ENCODE measurements at places on chromosomes 12 and 14.

GRCh38 chr12:76270657-76271358, 77.4 kb downstream of the BBS10 start:
- DNase-seq = no peak

- DNase-seq = no peak
These were observed 29.8 kb downstream of the GPATCH2L start for GRCh38 chr14:76181546-76181945.

DNA sequence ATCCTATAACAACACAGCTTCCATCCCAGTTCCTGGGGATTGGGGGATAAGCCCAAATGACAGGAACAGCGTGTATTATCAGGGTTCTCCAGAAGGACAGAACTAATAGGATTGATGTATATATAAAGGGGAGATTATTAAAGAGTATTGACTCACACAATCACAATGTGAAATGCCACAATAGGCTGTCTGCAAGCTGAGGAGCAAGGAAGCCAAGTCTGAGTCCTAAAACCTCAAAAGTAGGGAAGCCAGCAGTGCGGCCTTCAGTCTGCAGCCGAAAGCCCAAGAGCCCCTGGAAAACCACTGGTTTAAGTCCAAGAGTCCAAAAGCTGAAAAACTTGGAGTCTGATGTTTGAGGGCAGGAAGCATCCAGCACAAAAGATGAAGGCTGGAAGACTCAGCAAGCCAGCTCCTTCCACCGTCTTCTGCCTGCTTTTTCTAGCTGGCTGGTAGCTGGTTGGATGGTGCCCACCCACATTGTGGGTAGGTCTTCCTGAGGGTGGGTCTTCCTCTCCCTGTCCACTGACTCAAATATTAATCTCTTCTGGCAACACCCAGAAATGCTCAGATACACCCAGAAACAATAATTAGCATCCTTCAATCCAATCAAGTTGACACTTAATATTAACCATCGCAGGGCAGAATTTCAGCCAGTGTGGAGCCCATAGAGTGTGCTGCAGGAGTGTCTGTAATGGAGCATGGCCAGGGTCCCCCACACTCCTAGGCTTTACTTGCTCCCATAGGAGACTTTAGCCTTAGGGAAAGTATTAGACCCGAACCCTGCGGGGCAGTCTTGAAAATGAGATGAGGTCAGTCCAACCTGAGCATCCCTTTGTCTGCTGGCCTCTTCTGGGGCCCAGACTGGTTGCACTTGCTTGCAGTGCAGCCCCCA, 111.1 kb downstream of the SINHCAF start:
- no peak for DNase-seq

DNA sequence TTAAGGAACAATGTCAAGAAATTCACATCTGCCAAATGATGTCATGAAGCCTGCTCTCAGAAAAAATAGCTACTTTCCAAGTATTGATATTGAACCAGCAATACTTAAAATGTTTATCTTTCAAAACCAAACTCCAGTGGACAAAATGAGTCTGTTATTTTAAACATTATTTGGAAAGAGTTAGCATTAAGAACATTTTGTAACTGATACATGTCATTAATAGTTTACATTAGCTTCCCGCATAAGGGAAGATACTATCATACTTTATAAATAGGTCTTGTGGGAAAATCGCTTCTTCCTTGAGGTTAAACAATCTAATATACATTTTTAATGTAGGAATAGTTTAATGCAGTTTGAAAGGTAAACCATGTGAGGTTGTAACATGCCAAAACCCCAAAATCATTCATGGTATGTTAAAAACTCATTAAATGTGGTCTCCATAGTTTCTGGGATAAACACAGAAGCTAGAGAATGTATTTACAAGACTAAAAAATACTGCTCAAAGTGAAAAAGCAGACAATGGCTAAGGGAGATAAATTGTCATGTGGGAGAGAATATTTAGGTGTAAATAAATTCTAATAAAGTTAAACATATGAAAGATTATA, 73.4 kb upstream of the ATP2B1 start:
- DNase-seq = no peak

DNA sequence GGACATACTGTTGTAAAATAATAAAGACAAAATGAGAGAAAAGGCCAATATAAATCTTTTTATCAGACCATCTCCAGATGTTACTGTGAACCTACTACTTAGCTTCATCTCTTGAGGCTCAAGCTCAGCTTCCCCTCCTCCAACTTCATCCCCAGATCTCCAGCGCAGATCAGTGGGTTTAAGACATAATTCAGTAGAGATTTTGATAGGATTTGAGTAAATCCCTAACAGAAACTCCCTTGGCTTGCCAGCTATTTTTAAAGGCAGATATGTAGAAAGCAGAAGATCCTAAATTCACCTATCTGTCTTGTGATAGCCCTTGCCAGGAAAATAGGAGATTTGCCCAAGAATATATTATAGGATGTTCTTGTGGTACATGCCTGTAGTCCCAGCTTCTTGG, 236.7 kb downstream of the FBXL14 start:
- DNase-seq = no peak

DNA sequence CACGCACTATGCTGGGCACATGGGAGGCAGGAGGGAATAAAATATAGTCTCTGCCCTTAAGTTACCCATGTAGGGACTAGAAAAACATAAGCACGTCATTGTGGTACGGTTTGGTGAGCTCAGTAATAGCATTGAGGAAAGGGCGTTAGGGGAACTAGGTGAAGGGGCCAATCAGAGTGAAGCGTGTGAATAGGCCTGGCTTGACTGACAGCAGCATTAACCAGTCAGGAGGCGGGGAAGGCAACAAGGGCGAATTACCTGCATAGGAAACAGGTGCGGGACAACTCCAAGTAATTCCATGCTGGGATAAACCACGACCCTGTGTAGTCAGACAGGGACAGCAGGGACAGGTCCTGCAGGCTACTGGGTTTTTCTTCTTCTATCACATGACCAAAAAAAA, 107.7 kb downstream of the UNC79 start:
- no peak for DNase-seq

DNA sequence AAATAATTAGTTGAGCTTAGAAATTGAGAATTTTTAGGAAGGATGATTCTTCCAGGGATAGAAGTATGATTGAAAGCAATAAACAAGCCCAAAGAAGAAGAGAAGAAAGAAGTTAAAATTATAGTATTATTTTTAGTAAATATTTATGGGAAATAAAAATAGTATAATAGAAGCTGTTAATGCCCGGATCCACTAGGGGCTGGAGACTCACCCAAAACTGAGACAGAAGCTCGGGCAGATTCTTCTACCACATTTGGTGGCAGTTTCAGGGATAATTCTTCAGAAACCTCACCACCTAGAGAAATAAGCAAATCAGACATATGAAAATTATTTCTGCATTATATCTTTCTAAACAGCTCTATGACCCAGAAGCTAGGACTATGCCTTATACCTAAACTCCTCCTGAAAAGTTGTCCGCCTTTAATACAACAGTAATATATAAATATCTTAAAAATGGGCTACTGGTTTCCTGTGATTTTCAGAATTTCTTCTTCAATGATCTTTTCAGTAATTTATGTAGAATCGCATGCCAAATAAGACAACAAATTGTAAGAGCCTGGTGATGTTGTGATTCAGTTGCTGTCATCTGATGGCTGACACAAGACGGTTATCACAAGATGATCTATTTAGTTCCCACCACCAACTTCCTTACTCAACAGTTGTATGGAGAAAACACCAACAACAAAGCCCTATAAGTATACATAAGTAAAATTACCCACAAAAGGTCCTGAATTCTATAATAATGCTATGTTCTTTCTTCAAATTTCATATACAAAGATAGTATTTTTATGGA, 35.6 kb downstream of the A2M start:
- DNase-seq = no peak

DNA sequence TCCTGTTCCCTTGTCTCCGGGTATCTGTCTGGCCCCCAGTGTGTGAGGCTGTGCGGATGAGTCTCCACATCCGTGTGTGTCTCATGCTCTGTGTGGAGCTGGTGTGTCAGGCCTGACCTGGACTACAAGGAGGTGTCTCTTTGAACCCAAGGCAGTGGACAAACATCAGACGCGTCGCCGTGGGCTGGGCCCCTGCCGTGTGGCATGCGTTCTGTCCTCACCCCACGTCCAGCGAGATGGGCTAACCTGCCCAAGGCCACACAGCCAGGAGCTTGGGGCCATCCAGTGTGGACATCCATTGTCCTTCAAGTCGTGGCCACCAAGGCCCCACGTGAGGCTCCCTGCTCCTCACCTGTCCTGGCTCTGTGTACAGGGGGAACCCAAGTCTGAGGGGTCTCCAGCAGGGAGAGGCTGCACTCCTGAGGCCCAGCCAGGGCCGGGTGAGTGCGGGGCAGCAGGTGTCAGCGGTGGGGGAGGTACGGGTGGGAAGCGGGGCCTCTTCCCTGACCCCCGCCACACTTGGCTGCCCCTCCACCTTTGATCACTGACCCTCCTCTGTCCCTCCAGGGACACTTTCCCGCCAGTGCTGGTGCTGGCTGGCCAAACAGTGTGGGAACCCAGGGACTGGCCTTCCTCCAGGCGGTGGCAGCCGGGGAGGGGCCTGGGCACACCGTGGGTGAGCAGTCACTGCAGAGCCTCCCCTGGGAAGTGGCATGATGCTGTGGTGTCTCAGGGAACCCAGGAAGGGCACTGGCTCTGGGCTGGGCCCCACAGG, 48.5 kb downstream of the CYP46A1 start:
- DNase-seq = no peak

GRCh38 chr12:31745242-31745641, 16.4 kb upstream of the AMN1 start:
- no peak for DNase-seq

DNA sequence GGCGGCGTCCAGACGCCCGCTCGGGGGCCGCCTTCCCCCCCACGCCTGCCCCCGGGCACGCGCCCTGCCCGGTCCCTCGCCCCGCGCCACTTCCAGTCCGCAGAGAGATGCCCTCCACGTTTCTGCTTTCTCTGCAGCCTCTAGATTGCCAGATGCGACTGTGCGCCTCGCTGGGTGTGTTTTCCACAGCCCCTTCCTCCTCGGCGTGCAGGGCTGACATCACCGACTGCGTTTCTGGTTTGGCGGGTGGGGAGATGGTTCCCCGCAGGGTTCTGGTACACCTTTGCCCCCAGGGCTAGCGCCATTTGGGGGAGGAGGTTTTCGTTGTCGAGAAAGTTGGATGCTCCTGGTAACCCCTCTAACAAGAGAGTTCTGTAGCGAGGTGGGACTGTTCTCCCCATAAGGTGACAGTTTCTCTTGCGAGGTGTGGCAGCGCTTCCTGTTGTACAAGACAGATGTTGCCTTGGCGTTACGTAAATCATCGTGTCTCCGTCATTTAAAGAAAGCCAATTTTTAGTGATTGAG, 1.5 kb downstream of the CALM1 start:
- no peak for DNase-seq

GRCh38 chr14:65351493-65352194, 60.9 kb upstream of the FUT8 start:
- no peak for DNase-seq

- no peak for DNase-seq
These were observed 353.4 kb downstream of the KCNH5 start for GRCh38 chr14:62691647-62692489.

DNA sequence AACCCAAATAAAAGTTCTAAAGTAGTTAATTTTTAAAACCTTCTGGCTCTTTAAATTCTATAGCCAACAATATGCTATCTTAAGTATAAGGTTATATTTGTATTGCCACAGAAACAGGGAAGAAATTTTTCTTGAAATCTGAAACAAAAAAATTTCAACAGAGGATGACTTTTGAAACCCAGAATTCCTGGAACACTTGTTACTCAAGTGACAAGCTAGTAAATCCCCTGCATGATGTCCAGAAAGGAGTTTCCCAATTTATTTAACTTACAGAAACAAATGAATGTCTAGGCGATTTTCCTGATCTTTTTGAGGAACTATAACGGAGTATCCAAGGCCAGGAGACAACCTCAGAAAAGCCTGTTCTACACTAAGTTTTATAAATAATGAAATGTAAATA, 69.6 kb downstream of the SLC41A2 start:
- DNase-seq = no peak
